Stimulated activated naive CD4-positive, alpha-beta T cell treated with Interleukin-2 at 50 U/mL for 16 hours (primary cell): ENCODE measurements at places on chromosomes 4 and X.

DNA sequence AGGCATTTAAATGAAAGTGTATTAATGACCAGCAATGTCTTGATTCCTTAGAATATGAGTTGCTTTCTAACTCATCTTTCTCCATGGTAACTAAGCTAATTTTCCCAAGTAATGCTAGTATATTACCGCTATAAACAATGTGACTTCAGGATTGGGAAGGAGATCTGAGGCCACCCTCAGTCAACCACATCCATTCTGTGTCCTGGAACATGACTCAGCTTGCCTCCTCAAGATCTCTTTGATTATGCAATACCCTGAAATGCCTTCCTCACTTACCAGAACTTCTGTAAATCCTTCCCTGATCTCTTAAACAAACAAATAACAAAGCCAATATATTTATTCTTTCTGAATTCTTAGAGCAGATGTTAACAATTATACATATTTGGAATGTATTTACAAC, 1495.5 kb downstream of the PCDH18 start:
- DNase-seq: no peak

- DNase-seq: no peak
These were observed 18.3 kb downstream of the ADGRG4 start for GRCh38 chrX:136318895-136319597.

GRCh38 chr4:147477439-147477838, 3.5 kb upstream of the EDNRA start:
- no peak for DNase-seq

- no peak for DNase-seq
These were observed 671 bp upstream of the FHIP1A start for GRCh38 chr4:151408380-151408629.

DNA sequence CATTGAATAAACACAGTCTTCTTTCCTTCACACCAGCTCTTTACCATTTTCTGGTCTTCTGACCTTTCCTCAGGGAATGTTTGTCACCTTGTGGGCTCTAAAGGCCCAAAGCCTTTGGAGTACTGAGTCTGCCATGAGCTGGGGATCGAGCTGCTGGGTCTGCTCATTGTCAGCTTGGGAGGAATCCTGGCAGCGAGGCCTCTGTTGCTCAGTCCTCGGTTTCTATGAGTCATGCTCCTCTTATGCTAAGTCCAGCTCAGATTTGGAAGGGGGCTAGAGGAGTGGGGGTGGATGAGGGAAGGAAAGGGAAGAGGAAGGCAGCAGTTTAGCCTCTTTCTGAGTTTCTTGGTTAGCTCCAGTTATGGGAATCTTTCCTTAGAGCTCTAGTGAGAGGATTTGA, 31.1 kb downstream of the NHSL2 start:
- no peak for DNase-seq

DNA sequence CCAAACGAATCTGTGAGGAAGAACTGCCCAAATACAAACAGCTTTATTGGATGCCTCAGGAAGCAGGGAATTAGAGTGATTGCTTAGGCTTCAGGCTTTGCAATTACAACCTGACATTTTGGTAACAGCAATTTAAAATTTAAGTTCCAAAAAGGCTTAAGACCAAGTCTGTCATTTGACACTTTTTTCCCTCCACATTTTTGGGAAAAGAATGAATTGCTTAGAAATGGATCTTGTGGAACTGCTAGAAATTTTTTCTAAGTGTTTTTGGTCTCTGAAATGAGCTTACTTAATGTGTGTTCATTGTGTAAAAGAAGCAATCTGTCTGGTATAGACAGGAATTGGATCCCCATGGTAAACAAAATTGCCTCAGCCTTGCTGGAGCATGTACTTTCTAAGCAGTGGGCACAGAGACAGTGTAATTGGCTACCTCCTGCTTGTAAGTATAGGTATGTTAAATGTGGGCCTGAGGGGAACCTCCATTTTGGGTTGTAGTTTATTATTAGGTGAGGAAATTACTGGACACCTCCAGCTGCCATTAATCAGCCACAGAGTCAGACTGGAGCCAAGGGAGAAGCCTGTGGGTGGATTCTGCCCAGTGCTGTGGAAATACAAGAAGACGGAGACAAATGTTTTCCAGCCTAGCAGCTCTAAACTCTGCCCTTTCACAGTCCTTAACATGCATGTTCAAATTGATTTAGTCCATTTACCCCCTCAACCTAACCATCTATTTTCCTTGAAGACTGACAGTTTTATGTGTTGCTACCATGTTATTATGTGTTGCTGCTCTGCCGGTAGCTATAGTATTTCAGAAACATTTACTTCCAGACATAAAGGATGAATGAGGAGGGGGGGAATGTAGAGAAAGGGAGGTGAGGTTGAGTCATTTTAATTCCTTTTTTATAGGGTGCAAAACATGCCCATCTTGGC, 473.0 kb downstream of the SPRY1 start:
- no peak for DNase-seq

- DNase-seq: no peak
These were observed 146.8 kb upstream of the RBPJ start for GRCh38 chr4:26174027-26174426.

- no peak for DNase-seq
These were observed 509.7 kb downstream of the SMARCA1 start for GRCh38 chrX:129013574-129013973.

GRCh38 chr4:54104907-54105306, 4.9 kb downstream of the GSX2 start:
- DNase-seq: no peak

GRCh38 chr4:107647591-107647990, 72.4 kb downstream of the PAPSS1 start:
- no peak for DNase-seq

GRCh38 chr4:87911252-87911774, 64.2 kb upstream of the SPP1 start:
- DNase-seq: no peak

GRCh38 chr4:27129871-27130366, 269.3 kb downstream of the STIM2 start:
- DNase-seq: no peak

DNA sequence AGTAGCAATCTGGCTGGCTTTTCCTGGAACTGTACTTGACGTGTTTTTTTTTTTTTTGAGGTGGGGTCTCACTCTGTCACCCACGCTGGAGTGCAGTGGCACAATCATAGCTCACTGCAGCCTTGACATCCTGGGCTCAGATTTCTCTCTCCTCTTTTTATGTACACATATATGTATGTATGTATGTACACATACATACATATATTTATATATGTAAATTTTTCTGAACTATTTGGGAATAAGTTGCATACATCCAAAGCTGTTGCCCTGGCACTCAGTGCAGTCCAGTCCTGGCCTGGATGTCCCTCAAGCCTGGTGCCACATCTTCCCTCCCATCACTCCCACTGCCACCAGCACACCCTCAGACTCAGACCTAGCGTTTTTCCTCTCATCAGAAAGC, 89.0 kb upstream of the SHISA3 start:
- no peak for DNase-seq

DNA sequence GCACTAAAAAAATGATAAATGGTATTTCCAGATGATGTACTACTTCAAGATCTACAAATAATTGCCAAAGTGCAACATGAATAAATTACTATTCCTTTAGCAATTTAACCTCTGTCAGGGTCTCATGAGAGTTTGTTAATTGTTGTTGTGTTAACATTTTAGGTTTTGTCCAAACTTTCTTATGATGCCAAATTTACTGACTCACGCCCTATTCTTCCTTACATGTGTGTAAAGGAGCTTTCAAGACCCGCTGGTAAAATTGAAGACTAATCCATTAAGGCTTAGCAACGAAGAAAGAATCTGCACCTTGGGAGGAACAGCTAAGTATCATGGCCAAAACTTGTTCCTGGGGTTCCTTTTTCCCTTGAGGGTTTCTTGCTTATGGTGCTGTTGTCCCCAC, 252.7 kb upstream of the JADE1 start:
- no peak for DNase-seq

GRCh38 chrX:108736509-108737479, at the start of gene IRS4:
IRS4 (minus strand) TSS chrX:108736563.
- DNase-seq: no peak

DNA sequence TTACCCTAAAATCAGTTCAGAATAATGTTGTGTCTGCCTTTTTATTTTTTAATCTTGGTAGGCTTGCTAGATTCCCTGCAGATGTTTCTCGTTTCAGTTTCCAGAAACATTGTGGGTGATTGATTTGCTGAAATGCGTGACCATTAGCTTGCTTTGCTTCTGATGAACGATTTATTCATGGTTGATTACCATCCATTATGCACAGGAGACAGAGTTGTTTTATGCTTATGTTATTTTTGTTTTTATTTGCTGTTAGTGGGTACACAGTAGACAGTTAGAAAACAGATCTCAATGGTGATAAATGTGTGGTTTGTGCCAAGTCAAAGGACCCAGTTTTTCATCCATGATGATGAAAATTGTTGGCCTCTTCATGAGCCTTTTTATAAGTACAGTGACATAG, 455.6 kb upstream of the BOD1L1 start:
- no peak for DNase-seq

DNA sequence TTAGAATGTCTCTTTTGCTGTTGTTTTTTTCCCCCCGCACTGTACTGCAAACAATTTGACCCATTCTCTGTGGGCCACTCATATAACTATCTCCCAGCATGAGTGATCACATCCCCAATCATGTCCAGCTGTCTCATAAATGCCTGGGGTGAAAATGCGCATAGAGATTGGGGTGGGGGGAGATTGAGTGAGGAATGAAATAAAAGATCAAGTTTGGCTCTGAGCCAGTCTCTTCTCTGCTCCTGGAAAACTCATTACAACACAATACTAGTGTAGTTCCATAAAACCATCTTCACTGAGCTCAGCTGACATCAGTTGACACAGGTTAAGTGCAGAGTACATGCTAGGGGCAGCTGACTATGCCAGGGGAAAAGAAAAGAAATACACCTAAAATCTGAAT, 96.9 kb downstream of the EGF start:
- DNase-seq: no peak

DNA sequence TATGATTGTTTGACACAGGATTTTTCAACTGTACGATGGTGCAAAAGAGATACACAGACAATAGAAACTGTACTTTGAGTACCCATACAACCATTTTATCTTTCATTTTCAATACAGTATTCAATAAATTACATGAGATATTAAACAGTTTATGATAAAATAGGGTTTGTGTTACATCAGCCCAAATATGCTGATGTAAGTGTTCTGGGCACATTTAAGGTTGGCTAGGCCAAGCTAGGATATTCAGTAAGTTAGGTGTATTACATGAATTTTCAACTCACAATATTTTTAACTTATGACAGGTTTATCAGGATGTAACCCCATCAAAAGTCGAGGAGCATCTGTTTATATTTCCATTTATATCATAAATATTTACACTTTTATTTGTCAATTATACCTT, 42.9 kb upstream of the PLS3 start:
- no peak for DNase-seq

DNA sequence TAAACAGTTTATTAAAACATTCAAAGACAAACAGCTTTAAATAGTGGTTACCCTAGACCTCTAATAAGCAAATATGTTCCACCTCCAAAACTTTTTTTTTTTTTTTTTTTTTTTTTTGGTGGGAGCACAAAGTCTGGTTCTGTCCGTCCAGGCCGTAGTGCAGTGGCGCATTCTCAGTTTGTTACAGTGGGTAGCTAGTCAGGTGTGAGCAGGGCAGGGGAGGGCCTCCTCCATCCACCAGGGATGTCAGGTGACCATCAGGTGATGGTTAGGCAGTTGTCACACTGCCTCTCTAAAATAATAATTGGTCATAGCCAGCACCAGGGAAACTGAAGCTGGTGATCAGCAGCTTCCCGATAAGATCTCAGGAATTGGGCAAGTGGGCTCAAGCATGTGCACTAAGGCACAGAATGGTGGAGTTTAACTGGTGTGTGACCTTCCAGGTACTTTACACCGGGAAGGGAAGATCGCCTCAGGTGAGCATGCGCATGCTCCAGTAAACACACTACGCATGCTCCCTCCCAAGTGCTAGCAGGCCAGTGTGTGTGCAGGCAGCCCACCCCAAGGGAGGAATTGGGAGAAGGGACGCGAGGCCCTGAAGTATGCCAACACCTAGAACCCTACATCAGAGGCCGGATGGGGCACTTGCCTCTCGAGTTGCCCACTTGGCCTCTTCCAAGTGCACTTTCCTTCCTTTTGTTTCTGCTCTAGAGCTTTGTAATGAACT, 27.2 kb downstream of the TNIP2 start:
- DNase-seq: no peak

- no peak for DNase-seq
These were observed 274.3 kb downstream of the FRMPD4 start for GRCh38 chrX:12412561-12412960.

- DNase-seq: no peak
These were observed 29.7 kb downstream of the F9 start for GRCh38 chrX:139560221-139560620.

- no peak for DNase-seq
These were observed 502.9 kb upstream of the PCDH10 start for GRCh38 chr4:132646186-132646585.

DNA sequence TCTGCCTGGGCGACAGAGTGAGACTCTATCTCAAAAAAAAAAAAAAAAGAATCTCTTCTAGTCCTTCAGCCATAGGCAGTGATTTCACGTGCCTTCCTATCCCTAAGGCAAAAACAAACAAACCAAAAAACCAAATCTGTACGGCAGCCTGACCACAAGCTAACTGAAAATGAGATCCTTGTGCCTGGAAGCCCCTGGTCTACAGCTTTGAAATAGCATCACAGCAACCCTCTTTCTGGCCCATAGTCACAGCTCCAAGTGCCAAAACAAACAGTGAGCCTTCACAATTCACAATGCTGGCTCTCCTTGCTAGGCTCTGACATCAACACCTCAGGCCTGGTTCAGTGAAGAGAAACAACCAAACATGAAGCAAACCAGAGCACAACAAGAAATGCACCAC, 46.1 kb downstream of the TMEM150C start:
- DNase-seq: no peak

DNA sequence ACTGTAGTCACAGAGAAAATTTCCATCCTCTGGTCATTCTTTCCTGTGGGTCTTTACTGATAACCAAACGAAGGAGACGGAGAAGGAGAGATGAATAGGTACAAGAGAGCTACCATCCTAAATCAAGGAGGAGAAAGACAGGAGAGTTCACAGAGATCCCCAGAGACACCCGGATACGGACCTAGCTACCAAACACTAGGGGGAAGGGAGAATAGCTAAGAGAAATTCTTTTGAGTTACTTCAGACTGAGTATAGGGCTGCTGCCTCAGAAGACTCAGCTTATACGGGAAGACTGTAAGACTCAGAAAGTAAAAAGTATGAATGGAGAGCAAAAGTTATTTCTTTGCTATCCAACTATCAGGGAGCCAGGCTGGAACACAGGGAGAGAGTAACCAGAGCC, 572.1 kb downstream of the C4orf33 start:
- DNase-seq: no peak

DNA sequence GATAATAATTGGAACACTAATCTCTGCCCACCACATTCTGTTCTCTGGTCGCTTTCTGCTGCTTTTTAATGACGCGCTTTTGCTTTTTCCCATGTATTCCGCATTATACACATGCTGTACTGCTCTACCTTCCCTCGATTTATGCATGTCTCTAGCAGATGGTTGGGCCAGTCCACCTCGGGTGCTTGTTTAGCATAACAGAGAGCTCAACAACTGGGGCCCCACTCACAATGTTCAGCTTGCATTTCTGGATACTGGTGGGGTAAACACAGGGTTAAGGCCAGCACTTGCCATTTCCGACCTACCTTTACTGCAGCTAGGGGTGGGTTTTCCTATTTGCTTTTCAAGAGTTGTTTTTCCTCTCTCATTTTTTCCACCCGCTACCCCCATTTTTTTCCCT, 255.8 kb downstream of the SOX3 start:
- no peak for DNase-seq
